Mesenchymal stem cell (in vitro differentiated cells and primary cell): ENCODE measurements at places on chromosomes 16 and 17.

- DNase-seq, result no peak
These were observed at the start of gene GRIN2C for GRCh38 chr17:74859459-74860228. TSS of gene GRIN2C (minus strand) at chr17:74859885. CDS start at chr17:74855092, 4,793 bp downstream.

- DNase-seq, result peak; percentile 96
These were observed at the start of gene PIMREG for GRCh38 chr17:6443692-6444570. TSS of gene PIMREG (plus strand) at chr17:6444455. CDS start at chr17:6445111, 656 bp downstream.

DNA sequence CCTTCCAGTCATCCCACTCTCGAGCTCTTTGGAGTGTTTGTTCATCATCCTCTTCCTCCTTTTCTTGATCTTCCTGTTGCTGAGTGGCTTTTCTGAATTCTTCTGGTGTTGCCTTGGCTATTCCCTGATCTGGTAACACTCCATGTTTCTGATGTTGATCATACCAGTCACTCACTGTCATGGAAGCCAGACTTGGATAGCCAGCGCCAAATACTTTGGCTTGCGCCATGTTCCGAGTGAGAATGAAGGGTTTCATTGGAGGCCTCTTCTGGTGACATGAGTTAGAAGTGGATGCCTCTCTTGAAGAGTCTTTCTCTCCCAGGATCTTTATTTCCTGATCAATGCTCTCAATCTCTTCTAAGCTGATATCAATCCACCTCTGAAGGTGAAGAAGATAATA, 31.2 kb downstream of the TEX14 start:
- no peak for DNase-seq

GRCh38 chr17:30405161-30405560, 26.4 kb downstream of the CPD start:
- DNase-seq, result no peak

GRCh38 chr16:88320947-88321634, 61.7 kb upstream of the ZNF469 start:
- no peak for DNase-seq

GRCh38 chr17:8393470-8394231, 4.0 kb downstream of the RNF222 start:
- no peak for DNase-seq

DNA sequence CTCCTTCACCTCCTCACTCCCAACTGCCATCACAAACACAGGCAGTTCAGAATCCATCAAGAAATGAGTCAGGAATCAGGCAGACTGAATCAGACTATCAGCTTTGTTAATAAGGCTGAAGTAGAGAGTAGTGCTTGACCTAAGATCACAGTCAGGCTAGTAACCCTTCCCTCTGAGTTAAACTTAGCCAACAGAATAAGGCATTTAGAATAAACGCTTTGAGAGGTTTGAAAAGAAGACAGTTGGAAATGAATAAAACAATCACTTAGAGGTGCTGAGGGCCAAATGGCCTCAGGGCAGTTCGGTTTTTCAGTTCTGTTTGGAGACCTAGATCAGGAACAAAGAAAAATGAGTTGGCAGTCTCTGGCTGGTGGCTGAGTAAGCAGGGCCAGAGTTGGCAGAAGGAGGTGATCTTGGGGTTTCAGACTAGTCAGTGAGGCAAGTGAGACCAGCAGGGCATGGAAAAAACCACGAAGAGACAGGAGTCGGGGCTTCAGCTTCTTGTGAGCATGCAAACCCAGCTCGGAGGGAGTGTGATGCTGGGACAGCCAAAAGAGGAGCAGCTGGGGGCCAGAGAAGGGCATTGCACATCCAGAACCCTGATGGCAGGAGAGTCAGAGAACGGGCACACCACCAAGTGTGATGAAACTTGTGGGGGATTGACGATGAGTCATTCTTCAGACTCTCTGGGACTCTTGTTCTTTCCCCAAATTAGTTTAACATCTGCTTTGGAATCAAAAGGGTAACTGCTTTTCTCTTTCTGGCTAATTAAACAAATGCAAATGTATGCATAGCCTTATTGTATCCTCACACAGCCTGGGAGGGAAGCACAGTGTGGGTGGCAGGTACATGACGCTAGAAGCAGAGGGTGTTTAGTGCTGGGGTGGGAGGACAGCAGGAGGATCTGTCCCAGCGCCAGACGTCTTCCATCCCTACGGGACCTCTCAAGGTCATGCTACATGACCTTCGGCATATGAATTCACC, 54.8 kb downstream of the SPECC1 start:
- DNase-seq, result peak; percentile 53

GRCh38 chr17:10041916-10042588, 137.0 kb upstream of the RCVRN start:
- DNase-seq, result no peak

- no peak for DNase-seq
These were observed 55.6 kb downstream of the TMC6 start for GRCh38 chr17:78072961-78073360.
